ENCODE measurements at places on chromosomes 6 and 20. TPM values are rescaled to one million over a fixed set of nuclear protein-coding genes. Genes with fewer than 3 reads are reported as not detected.
A peak's percentile ranks its signal among the peaks of the same experiment; 100 is the strongest.

- peak; percentile 62 for DNase-seq
Observed at GRCh38 chr6:43368259-43369160, 937 bp downstream of the ZNF318 start.

GRCh38 chr6:138609801-138610430, 110.6 kb upstream of the NHSL1 start:
- no peak for DNase-seq

Gene ZC2HC1B
- 0.36 TPM for total RNA-seq

Gene GSTA2
- total RNA-seq: not detected

Gene LTB
- 0.40 TPM for total RNA-seq

Data from myocyte (in vitro differentiated cells).